GM23248 (cell line): ENCODE measurements at places on chromosomes 4 and X. TPM values are rescaled to one million over a fixed set of nuclear protein-coding genes. Genes with fewer than 3 reads are reported as not detected.
A peak's percentile ranks its signal among the peaks of the same experiment; 100 is the strongest.

The CLDN22 gene
- not detected in 2 replicates for total RNA-seq

GRCh38 chr4:915595-915994 is 16.5 kb downstream of the GAK start:
- peak; percentile 55 for DNase-seq

GRCh38 chr4:125728568-125728967 is 413.8 kb downstream of the FAT4 start:
- peak; percentile 94 for DNase-seq

DNA sequence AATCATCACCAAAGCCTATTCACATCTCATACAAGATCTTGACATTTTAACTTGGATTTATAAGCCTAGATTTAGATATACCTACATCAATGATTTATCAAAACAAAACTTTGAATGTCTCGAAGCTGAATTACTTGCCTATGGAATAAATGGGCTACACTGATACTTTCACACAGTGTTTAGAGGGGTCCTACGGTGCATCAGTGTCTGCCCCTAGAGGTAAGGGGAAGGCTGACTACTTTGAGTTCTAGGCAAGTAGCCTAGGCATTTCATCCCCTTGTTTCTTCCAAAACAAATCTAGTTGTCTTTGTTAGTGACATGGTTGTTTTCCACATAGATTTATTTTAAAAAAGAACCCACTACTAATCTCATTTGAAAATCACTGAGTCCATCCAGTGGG is 158.1 kb upstream of the ATOH1 start:
- DNase-seq, result no peak

DNA sequence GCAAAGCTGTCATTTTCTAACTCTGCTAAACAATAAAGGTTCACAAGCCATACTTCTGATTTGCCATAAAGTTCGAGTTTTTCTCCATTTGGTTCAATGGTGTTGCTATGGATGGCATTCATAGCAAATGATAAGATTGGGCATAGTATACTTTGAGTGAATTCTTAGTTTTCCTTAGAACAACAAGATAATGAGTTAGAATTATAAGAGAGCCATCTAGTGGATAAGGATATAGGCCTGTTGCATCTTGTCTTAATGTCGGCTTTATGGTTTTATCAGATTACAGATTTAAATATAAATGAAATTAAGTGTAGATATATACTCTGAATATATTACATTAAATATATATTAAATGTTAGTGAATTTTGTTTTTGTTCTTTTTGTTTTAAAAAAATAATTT is 644.6 kb downstream of the IL1RAPL1 start:
- DNase-seq, result peak; percentile 5

DNA sequence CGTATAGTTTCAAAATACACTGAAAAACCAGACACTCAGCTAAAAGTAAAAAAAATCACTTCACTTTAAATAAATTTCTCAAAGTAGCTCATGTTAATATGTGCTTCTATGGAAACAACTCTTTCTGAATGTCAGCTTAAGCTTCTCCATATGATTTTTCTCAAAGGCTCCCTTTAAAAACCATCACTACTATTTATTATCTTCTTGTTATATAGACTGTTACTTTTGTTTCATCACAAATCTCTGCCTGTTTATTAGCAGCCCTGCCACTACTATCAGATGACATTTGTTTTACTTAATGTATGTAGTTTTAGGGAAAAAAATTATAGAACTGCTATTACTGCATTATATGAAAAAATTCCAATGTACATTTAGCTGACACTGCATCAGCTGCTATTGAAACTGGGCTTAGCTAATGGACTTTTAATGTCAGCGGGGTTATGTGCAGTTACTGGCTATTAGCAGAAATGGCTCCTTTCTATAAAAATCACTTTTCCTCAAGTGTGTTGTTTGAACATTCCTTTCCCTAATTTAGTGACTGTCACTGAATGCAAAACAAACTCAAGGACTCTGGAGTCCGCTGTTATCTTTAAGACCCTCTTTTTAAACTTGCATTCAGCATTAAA is 10.8 kb downstream of the UNC5C start:
- no peak for DNase-seq

DNA sequence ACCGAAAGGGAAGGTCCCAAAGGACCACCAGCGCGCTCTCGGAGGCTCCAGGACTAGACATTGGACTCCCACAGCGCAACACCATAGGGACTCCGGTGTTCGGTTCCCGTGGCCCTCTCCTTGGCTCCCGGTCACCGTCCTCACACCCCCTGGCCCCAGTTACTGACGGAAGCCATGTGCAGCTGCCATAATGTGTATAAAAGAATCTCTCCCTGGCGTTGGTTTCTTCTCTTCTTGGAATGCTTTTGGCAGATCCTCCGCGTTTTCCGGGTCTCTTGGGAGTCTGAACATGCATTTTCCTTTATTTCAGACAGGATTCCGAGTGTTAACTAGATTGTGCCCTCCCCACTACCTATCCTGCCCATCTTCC is 69.8 kb downstream of the FBXO8 start:
- no peak for DNase-seq

DNA sequence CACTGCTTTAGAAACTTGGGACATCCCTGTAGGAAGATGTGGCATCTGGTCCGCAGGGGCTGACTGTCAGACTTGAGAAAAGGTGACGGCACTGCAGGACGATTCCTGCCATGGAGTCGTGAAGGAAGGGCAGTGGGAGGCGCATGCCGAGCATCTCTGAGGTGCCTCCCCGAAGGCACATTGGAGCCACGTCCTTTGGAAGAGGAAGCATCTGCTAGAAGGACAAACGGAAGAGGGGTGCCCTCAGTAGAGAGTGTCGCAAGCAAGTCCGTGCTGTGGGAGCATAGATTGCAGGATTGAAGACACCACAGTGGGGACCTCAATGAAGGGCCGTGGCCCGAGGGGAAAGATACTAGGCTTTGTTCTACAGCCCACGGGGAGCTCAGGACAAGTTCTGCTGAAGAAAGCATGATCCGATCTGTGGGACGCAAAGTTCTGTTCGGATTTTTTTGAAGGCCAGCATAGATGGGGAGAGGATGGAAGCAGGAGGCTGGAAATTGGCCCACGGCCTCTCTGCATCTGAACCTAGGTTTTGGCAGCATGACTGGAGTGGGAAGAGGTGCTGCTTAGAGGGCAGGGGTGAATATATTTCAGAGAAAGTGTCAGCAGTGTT is 24.2 kb upstream of the HELT start:
- no peak for DNase-seq

The ZNF718 gene
- 2.4 and 5.8 TPM in 2 replicates for total RNA-seq

DNA sequence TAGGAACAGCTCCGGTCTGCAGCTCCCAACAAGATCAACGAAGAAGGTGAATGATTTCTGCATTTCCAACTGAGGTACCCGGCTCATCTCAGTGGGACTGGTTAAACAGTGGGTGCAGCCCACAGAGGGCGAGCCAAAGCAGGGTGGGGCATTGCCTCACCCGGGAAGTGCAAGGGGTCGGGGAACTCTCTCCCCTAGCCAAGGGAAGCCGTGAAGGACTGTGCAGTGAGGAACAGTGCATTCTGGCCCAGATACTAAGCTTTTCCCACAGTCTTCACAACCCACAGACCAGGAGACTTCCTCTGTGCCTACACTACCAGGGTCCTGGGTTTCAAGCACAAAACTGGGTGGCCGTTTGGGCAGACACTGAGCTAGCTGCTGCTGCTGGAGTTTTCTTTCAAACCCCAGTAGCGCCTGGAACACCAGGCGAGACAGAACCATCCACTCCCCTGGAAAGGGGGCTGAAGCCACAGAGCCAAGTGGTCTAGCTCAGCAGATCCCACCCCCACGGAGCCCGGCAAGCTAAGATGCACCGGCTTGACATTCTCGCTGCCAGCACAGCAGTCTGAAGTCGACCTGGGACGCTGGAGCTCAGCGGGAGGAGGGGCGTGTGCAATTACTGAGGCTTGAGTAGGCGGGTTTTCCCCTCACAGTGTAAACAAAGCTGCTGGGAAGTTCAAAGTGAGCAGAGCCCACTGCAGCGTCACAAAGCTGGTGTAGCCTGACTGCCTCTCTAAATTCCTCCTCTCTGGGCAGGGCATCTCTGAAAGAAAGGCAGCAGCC is 84.6 kb downstream of the THOC2 start:
- peak; percentile 44 for DNase-seq

- peak; percentile 46 for DNase-seq
Observed at GRCh38 chrX:64894454-64895038, 81.7 kb downstream of the ZC4H2 start.
